Lung microvascular endothelial cell (primary cell): ENCODE measurements at places on chromosomes 4 and X. TPM values are rescaled to one million over a fixed set of nuclear protein-coding genes. Genes with fewer than 3 reads are reported as not detected.

DNA sequence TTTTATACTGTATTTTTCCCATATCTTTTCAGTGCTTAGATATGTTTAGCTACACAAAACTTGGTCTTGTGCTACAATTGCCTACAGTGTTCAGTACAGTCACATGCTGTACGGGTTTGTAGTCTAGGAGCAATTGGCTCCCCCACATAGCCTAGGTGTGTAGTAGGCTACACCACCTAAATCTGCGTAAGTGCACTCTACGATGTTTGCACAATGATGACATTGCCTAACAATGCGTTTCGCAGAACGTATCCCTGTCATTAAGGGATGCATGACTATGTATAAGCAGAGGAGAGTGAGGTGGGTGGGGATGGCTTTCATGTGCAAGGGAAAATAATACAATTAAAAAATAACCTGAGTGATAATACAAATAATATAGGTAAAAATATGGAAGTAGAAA is 131.4 kb downstream of the GBA3 start:
- DNase-seq: no peak

DNA sequence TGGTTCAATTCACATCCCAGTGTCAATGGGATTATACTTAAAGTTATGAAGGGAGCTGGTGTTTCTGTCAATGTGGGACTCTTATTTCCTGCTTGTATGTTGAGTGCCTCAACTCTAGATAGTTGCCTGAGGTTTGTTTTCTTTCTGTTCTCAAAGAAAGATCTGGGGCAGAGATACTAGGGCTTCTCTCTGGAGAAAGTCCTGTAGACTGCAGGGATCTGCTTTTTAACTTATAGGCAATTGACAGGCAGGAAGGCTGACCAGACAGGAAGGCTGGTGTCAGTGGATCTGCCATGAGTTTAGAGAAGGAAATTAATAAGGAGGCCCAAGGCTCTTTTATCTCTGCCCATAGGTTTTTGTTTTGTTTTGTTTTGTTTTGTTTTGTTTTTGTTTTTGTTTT is 64.0 kb upstream of the PRKX start:
- DNase-seq: no peak

The EDNRA gene
- under 0.01 and 0.22 TPM in 2 replicates for total RNA-seq

DNA sequence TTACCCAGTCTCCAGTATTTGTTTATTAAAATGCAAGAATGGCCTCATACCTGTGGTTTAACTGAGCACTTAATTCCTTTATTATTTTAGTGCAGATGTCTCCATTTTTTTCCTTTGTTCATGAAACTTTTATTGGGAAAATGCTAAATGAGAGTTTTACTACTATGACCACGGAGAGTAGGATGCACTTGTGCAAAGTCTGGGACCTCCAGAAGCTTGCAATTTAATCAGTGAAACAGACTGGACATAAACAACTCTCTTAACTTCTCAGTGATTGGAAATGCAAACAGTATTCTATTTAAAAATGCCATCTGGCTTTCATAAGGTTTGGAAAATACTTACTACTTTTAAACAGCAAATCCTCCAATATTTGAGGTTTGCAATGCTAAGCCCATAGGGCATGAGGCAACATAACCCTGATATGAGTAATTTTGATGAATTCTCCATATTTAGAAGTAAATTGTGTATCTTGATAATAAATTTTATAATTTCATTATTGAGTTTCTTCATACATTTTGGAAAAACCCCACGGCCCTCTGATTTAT is 718.7 kb upstream of the MAGEB2 start:
- DNase-seq: no peak

DNA sequence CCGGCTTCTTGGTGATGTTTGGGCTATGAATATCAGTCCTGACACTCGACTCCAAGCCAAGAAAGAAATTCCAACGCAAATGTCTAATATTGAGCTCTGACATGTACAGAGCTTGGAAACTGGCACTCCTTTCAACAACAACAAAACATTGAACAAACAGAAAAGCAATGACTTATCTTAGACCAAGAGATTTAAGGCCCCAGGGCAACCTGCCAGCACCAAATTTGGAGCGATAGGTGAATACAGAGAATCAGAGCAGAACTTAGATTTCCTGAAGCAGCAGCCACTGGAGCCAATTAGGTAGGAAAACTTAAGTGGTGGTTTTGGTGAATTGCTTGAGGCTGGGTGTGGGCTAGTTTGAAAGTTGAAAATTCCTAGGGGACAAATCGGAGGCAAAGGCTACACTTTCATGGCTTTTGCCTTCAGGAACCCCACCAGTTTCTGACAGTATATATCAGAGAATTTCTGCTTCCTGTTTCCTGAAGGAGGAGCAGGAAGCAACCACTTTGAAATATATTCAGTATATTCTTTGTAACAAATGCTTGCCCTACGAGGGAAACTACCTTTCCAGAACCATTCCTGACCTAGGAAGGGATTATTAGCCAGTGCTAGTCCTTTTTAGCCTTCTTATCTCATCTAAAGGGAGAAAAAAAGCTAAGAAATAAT is 10.1 kb upstream of the FMR1 start:
- DNase-seq: no peak

GRCh38 chrX:150146271-150146896 is 208.1 kb upstream of the EOLA2 start:
- no peak for DNase-seq

DNA sequence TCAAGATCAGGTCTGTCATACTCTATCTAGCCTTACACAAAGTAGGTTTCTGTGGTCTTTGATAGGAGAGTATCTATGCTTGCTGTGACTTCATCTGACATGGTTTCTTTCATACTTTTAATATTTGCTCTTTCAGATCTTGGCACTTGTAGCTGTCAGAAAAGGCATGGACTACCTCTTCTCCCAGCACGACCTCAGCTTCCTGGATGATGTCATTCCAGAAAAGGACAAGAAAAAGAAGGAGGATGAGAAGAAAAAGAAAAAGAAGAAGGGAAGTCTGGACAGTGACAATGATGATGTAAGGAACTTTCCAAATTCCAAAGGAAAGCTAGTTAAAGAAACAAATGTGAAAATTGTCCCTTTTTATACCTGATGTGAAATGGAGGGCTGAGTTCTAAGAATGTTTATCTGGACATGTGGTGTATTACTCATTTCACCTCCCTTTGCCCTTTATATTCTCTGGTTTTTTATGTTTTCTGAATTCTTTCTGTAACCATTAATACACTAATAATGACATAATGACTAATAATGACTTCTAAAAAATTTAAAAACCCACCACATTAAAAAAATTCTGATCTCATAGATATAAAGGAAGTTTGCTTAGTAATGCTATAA is 221.2 kb downstream of the SLC4A4 start:
- peak; percentile 9 for DNase-seq

The MFAP3L gene
- total RNA-seq: 5.4 and 34.1 TPM in 2 replicates

The GPRASP2 gene
- total RNA-seq: 9.8 and 10.9 TPM in 2 replicates
